ENCODE measurements at places on chromosomes 2 and 18.
A peak's percentile ranks its signal among the peaks of the same experiment; 100 is the strongest.

DNA sequence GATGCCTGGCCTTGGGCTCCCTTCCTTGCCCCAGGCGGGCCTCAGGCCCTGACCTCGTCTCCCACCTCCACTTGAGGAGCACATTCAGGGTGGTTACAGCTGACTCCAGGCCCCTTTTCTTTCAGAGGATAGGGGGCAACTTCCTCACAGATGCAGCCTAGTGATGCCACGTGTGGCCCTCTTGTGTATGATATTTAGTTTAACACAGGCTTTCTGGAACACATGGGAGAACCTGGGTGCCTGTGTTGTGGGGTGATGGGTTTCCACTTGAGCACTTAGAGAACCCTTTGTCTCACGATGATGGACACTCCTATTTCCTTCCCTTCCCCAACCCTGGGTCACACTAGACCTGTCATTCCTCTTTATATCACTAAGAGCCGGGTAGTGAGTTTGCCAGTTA lies 6.8 kb upstream of the KCNS3 start:
- DNase-seq: no peak

DNA sequence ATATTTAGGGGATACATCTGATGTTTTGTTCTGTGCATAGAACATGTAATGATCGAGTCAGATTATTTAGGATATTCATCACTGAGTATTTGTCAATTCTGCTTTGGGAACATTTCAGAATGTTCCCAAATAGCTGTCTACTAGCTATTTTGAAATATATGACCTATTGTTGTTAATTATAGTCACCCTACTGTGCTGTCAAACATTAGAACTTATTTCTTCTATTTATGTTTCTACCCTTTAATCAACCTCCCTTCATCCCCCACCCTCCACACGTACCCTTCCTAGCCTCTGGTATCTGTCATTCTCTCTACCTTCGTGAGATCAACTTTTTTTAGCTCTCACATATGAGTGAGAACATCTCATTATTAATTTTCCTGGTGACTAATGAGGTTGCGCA lies 40.9 kb downstream of the ANKRD12 start:
- DNase-seq: no peak

- no peak for DNase-seq
Measured at GRCh38 chr2:54077088-54077900, 38.1 kb upstream of the ACYP2 start.

DNA sequence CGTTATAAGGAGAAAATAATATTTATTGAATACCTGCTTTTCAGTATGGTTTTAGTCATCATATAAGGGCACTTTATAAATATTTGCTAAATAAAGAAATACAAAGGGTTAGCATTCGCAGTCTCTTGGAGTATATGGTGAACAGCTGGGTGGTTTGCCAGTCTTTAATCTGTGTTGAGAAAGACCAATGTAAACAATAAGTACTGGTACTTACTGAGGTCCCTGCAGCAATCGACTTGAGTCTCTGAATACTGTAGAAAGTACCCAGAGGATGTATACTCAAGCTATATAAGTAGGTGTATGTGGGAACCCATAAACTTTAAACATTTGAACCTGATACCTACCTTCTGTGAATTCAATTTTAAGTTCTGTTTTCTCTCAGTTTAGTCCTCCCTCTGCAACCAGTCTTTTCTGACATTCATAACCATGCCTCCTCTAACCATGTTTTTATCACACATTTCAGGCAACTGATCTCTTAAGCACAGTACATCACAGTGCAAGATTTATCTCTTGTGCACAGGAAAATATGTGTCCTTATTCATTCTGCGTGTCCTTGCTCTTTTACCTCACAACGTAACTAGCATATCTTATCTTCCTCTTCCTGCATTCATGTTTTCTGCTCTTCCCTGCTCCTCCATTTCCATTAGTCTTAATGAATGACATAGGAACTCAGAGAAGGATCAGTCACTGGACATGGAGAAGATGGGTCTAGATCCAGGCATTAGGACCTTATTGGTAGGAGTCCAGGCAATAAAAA lies 21.7 kb downstream of the C18orf63 start:
- DNase-seq: no peak

GRCh38 chr2:71207601-71208000 lies 19.3 kb downstream of the PAIP2B start:
- DNase-seq: no peak

- peak; percentile 83 for DNase-seq
Measured at GRCh38 chr2:102487761-102488462, 14.9 kb downstream of the SLC9A4 start.

GRCh38 chr18:7926526-7926925 lies 359.4 kb downstream of the PTPRM start:
- no peak for DNase-seq

- no peak for DNase-seq
Measured at GRCh38 chr18:56488739-56489138, 149.7 kb downstream of the TXNL1 start.

DNA sequence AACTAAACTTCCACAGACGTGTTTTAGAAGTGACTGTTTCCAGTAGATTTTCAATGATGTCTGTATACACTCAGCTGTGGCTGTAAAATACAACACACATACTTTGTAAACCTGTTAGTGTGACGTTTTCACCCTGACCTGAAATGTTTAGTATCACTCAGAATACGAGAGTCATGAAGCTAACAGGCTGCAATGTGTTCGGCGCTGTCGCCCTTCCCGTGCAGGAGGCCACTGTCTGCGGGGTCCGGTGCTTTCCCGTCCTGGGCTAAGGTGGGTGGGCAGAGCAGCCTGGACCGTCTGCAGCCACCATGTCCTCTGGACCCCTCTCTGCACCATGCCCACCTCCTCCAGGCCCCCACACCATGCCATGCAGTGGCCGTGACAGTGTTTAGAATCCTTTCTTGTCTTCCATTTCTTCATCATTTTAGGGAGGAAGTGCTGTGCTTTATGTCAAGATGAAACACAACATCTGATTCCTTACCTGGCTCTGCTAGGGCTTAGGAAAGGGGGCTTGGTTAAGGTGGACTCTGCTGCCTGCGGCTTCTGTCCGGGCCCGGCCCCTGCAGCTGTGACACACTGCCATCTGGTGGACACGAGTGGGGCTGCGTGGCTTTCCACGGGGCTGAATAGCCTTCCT lies 53.8 kb upstream of the RBM44 start:
- peak; percentile 22 for DNase-seq

- DNase-seq: no peak
Measured at GRCh38 chr2:112783187-112783714, 1.0 kb downstream of the IL1A start.

DNA sequence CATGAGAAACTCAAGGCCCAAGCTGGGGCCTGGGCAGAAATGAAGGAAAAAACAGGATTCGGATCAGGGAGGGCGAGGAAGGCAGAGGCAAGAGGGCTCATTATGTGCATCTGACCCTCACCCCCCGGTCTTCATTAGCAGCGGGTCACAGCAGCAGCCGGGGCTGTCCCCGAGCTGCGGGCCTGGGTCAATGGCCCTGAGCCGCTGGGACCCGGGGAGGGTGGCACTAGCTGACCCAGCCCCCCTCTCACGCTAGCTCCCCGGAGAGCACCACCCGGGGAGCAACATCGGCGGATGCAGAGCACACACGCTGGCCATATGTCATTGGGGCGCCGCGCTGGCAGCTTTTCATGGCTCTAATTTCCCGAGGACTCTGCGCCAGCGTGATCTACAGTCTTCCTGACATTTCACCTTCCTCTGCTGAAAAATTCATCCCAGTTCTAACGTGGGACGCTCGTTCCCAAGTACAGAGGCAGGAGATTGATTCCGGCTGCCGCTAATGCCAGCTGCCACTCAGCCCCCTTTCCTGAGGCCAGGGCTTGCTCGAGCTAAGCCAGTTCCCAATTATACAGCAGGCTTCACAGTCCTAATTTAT lies 63.7 kb downstream of the EIPR1 start:
- DNase-seq: no peak

GRCh38 chr2:172965433-172966212 lies 110.0 kb upstream of the MAP3K20 start:
- no peak for DNase-seq

DNA sequence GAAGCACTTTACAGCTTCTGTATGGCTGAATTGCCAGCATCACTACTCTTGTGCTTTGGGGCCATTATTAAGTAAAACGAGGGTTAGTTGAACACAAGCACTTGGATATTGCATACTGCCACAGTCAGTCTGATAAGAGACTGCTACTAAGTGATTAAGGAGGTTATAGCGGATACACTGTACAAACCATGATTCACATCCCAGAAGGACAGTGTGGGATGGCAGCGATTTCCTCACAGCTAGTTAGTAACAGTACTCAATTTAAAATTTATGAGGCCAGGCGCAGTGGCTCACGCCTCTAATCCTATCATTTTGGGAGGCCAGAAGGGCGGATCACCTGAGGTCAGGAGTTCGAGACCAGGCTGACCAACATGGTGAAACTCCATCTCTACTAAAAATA lies 2.6 kb upstream of the BMPR2 start:
- no peak for DNase-seq

DNA sequence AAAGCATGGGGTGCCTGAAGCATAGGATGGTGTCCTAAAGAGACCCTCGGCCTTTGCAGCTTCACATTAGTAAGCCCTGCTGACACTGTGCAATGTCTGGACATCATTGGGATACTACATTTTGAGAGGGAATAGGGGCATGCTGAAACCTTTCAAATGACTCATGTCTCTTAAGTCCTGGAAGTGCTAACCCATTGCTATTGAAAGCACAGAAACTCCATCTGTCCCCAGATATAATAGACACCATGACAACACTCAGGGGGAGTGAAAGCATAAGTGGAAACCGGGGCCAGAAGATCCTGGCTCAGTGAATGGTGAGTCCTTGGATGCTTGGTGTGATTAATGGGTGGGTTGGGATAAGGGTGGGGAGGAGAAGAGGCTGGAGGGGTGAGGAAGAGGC lies 595.5 kb upstream of the ID2 start:
- no peak for DNase-seq

DNA sequence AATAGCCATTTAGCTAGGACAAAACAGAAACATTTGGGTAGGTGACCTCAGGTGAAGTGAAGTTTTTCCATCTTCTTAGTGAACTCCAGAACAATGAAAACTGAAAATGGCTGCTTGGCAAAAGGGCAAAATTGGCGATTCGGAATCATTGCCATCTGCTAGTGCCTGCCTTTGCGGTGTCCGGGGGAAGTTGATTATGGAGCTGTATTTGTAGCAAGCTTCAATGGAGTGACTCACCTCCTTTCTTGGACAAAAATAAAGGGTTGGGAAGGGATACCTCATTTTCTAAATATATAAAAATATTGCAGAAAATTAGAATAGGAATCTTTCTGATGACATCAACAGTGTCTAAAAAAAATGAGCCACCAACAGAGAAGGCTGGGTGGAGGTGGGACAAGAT lies 460.5 kb downstream of the TGIF1 start:
- DNase-seq: no peak

GRCh38 chr2:26704441-26704977 lies 12.0 kb downstream of the KCNK3 start:
- DNase-seq: peak; percentile 64

GRCh38 chr2:233979748-233980147 lies 62.6 kb downstream of the TRPM8 start:
- no peak for DNase-seq

- no peak for DNase-seq
Measured at GRCh38 chr2:182817558-182817957, 48.9 kb downstream of the FRZB start.

GRCh38 chr2:107376909-107377308 lies 449.8 kb upstream of the RGPD4 start:
- DNase-seq: no peak

- no peak for DNase-seq
Measured at GRCh38 chr2:62443886-62444285, 62.1 kb downstream of the TMEM17 start.

- no peak for DNase-seq
Measured at GRCh38 chr2:213156717-213157116, 5.3 kb upstream of the IKZF2 start.

DNA sequence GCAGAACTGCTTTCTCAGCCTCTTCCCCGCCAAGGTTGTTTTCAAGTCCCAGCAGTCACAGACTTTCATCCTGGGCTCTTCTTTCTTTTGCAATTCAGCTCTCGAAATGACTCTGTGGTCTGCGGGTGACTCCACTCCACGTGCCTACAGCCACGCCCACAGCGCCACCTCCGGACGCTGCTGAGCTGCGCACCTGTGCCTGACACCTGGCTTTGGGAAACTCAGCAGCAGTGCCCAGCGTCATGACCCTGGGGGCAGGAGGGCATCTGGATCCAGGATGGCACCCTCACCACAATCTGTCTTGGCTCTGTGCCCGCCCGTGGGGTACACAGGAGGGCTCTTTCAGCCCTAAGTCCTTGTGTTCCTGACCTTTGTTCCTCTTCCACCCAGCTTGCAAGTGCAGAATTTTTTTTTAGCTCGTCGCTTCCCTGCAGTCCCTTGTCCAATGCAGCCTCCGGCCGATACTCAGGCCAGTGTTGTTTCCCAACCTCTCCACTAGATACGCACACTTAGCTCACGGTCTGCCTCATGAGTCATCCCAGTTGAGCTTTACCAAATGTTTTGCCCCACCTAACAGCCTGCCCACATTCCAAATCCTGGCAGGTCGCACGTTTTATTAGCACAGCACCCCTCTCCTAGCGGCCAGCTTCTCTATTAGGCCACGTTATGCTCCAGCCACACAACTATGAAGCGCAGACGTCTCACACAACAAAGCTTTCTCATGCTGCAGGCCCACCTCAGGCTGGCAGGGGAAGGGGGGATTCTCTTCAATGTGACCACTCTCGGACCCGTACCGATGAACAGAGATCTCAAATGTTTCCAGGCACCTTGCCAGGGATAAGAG lies 6.5 kb upstream of the CAPN10 start:
- DNase-seq: peak; percentile 93

- no peak for DNase-seq
Measured at GRCh38 chr2:221216636-221217035, 355.5 kb downstream of the EPHA4 start.

DNA sequence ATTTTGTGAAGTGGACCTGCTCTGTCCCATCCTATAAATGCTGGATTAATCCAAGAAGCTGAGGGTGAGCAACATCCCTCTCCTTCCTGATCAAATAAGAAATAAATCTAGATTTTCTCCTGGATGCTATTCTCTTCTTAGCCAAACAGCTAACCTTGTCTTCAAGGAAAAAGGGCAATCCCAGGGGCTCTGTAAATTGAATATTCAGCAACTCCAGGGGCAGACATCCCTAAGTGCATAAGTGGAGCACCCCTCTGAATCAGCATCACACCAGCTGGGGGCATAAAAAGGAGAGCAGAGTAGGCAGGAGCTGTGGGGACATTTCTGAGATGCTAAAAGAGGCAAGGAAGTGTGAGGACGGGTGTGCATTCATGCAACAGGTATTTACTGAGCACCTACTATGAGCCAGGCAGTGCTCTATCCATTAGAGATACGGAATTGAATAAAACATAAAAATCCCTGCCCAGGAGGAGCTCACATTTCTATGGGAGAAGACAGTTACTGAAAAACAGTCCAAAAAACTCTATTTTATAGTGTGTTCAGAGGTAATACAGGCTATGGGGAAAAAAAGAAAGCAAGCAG lies 2.8 kb upstream of the STEAP3 start:
- no peak for DNase-seq

DNA sequence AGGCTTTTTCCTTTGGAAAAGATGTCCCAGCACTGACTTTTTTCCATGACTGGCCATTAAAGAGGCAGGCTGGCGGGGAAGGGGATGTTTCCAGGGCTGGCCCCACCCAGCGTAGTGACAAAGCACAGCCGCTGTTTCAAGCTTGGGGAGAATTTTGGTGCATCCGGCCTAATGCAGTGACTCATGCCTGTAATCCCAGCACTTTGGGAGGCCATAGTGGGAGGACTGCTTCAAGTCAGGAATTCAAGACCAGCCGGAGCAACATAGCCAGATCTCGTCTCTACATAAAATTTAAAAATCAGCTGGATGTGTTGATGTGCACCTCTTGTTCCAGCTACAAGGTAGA lies 78.0 kb upstream of the SH3BP4 start:
- DNase-seq: no peak

GRCh38 chr2:237693291-237693994 lies 66.1 kb downstream of the LRRFIP1 start:
- DNase-seq: peak; percentile 69

All from NCI-H226 (cell line).